ENCODE measurements at places on chromosomes 1 and 21. TPM values are rescaled to one million over a fixed set of nuclear protein-coding genes. Genes with fewer than 3 reads are reported as not detected.

- ATAC-seq, result no peak
Measured at GRCh38 chr1:220550811-220551399, 23.0 kb downstream of the MARK1 start.

Gene RHBDL2
- not detected for total RNA-seq

Gene BTG2
- total RNA-seq, result 91.3 TPM

DNA sequence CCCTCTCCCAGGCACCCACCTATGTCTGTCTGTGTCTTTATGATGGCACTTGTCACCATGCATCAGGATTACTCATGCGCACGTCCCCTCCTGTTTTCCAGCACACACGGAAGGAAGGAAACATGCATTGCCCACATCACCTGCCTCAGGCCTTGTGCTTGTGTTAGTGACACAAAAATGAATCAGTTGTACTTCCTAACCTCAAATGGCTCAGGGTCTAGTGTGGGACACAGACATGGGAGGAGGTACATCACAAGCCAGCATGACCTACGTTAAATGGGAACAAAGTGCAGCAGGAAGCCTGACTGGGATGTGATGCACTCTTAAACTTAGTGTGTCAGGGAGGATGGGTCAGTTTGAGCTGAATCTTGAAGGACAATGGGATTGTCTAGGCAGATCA lies 126.7 kb downstream of the TRABD2B start:
- ATAC-seq, result no peak

GRCh38 chr1:15761366-15762128 lies 3.0 kb downstream of the FBLIM1 start:
- ATAC-seq, result no peak

DNA sequence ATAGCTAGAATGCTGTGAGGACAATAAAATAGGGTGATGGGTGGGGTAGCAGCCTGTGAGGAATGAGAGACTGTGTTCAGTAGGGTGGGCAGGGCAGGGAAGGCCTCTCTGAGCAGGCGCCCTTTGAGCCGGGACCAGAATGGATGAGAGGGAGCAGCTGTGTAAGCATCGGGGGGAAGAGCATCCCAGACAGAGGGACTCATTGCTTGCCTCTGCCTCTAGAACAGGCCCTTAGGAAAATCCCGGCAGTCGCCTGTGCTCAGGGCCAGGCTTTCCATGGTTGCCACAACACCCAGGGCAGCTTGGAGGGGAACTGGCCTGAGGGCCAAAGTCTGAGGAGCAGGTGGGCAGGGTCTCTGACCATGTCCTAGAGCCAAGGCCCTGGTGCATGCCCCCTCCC lies 774 bp downstream of the SLC2A7 start:
- no peak for ATAC-seq

DNA sequence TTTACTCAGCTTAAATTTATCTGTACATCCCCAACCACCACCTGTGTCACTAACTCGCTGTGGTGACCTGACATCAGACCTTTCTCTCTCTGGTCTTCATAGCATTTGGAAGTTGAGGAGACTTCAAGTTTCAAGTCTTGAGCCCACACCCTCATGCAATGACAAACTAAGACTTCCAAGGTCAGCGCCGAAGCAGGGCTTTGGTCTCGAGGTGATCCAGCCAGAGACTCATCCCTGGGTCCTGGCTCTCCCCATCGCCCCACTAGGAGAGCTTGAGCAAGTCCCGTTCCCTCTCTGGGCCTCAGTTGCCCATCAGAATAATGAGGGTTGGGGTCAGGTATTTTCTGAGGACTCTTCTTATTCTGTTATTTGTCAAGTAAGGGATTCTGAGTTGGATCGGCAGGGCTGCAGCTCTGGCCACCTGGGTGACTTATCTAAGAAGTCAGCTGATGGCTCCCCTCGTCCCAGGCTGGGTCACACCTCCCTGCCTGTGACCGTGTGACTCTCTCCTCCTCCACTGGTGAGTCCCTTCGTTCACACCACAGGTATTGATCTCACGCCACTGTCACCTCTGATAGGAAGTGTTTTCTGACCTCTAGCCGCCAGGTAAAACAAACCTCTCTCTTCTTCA lies 143.7 kb upstream of the RUNX3 start:
- ATAC-seq, result no peak

Gene SLC35F3
- total RNA-seq, result 0.13 TPM

Gene TNFRSF18
- 105 TPM for total RNA-seq

Gene CLDN17
- not detected for total RNA-seq

Gene SELENBP1
- total RNA-seq, result not detected

DNA sequence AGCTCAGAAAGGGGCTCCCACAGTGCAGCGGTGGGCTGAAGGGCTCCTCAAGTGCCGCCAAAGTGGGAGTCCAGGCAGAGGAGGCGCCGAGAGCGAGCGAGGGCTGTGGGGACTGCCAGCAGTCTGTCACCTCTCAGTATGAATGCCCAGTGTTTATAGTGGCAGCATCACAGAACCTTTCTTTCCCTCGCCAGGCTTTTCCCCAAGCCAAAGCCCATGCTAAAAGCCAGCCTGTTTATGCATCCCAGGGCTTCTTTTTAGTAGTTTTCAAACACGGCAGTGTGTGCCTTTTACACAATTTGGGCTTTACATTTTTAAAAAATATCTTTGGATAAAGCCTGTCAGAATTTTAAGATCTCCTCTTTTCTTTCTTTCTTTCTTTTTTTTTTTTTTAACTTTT lies 70.6 kb downstream of the CENPF start:
- no peak for ATAC-seq

Gene ZNF593OS
- total RNA-seq, result not detected

Gene FPGT
- 15.8 TPM for total RNA-seq

Gene INSRR
- total RNA-seq, result 0.66 TPM

Gene RUNX1
- total RNA-seq, result 112 TPM

DNA sequence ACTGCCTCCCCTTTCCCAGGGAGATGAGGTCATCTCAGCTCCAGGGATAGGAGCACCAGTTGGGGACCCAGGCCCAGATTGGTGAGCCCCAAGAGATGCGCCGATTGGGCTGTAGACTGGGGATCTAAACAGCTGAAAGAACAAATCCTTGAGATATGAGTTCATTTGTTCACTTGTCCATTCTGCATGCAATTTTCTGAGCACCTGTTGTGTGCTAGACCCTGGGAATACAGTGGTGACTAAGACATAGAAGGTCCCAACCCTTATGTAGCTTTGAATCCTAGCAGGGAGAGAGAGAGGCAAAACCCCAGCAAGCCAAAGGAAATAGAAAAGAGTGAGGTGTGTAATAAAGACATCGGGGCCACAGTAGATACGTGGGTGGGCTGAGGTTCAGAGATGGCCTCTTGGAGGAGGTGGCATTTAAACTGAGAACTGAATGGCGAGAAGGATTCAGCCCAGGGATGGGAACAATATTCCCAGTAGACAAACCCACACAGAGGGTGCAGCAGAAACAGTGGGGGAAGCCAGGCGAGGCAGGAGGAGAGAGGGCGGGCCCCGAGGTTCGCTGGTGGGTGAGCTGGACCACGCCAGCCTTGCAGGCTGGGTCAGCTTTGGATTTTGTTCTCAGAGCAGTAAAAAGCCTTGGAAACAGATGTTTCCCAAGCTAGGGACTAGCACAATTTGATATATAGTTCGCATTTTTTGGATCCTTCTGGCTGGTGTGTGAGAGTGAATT lies 105.6 kb upstream of the ACTL8 start:
- ATAC-seq, result no peak

DNA sequence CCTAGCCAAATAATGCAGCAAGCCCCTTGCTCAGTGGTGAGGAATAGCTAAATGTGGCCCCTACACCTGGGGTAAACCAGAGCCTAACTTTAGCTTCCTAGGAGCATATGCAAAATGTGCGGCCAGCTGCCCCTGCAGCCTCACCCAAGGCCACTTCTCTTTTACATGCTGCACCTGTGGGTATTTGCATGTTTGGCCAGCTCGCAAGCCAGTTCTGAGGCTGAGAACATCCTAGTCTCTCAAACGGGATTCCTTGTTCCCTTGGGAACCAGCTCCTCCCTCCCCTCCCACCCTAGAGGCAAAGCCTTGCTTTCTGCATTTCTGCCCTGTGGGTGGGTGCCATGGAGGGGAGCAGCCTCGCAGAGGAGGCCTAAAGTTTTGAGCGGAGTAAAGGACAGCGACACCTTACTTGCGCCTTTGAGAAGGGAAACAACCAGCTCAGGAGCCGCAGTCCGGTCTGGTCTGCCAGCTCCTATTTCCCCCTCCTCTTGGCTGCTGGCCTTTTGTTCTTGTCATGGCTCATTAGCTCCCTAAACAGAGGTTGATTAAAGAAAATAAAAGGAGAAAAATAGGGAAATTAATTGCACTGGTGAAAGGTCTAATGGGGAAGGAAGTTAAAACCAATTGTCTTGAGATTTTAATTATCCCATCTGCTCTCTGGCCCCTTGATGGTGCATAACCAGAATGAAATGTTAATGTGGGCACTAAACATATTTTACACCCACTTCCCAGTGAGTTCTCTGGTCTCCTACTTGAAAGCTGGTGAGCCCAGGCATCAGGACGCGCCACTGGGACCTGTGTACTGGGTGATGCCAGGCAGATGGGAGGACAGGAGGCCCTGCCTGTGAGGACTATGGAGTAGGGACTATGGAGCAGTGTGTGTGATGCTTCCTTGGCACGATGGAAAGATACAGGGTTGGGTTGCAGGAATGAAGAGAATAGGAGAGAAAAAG lies 68.7 kb downstream of the TEX35 start:
- no peak for ATAC-seq

DNA sequence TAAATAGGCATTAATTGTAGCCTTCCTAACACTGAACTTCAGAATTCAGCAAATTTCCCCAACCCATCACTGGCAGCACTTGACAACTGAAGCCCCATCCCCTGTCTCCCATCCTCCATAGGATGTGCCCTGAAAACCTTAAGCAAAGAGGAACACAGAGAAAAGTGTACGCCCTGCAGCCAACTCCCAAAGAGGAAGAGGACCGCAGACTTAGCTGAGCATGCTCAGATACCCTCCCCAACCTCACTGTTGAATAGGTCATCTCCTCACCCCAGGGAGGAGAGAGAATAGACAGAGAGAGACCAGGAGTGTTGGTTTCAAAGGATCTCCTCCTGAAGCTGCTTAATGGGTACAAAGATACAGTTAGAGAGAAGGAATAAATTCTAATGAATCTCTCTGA lies 50.5 kb downstream of the CD2 start:
- peak; percentile 42 for ATAC-seq

Gene PLEKHG5
- total RNA-seq, result 3.8 TPM

Gene OR2M3
- total RNA-seq, result not detected

DNA sequence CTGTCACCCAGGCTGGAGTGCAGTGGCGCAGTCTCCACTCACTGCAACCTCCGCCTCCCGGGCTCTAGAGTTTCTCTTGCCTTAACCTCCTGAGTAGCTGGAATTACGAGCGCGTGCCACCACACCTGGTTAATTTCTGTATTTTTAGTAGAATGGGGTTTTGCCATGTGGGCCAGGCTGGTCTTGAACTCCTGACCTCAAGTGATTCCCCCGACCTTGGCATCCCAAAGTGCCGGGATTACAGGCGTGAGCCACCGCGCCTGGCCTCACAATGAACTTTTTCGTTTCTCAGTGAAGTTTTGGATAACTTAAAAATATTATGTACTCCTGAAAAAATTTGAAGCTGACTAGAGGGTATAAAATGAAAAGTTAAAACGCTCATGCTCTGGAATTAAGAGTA lies 59.5 kb downstream of the TBCE start:
- no peak for ATAC-seq

- ATAC-seq, result no peak
Measured at GRCh38 chr21:24976238-24976637, 631.0 kb downstream of the MRPL39 start.

Gene ZNF678
- total RNA-seq, result 5.3 TPM

Gene OPTC
- total RNA-seq, result not detected

DNA sequence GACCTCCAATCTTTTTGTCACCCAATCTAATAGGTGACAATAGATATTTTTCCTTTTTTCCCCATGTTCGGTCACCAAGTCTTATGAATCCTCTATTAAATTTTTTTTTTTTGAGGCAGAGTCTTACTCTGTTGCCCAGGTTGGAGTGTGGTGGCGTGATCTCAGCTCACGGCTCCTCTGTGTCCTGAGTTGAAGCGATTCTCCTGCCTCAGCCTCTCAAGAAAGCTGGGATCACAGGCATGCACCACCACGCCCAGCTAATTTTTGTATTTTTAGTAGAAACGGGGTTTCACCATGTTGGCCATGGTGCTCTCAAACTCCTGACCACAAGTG lies 42.5 kb upstream of the MTF1 start:
- ATAC-seq, result no peak

DNA sequence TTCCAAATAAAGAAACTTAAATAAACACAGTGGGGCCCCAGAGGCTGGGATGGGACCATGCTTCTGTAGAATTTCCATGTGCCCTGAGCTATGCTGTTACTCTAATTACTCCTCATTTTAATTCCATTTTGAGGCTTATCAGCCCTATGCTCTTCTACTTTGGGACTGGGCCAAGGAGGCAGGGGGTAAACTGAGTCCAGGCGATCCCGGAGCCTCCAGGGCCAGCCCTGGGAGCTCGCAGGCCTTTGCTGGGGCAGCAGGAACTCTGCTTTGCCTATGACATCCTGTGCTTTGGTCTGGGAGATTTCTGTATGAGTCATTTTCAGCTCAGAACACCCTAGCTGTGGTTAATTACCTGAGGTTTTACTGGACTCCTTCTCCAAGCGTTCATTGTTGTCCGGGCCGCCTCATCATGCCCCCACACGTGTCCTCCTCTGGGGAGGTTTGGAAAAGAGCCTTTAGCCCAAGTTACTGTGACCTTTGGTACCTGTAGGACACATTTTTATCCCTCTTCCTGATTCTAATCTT lies 95.7 kb downstream of the RHOU start:
- peak; percentile 92 for ATAC-seq

Gene C8A
- not detected for total RNA-seq

GRCh38 chr1:195765099-195765498 lies 843.1 kb downstream of the KCNT2 start:
- no peak for ATAC-seq

Gene LCE6A
- not detected for total RNA-seq

DNA sequence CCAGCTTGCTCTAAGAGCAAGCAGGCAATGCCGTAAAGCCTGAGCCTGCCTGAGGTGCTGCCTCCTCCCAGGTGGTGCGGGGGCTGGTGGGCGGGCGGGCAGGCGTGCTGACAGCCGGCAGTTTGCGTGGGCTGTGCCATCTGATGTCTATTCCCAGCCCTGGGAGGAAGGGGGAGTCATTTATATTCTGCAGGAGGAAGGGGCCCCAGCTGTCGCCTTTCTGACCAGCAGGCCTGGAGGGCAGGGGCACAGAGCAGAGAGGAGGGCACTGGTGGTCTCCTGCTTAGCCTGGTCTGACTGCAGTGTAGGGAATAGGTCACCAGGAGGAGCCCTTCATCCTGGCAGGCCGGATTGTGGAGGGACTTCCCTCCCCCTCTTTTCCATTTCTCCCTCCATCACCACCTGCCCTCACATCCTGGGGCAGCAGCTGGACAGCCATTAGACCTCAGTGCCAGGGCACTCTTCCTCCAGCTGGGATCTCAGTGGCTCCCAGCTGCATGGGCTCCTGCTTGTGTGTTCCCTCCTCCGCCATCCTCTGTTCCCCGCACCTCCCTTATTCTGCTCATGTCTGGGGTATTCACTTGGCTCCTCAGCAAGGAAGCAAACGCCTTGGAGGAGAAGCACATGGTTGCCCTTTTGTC lies 4.4 kb downstream of the CYB561D1 start:
- no peak for ATAC-seq

Gene PGLYRP3
- not detected for total RNA-seq

Measured in activated T-helper 17 cell treated with anti-CD3 and anti-CD28 coated beads, Interleukin-2, amount 50 U/mL, for 72 hours (primary cell).